ENCODE measurements at places on chromosomes 7 and 10. TPM values are rescaled to one million over a fixed set of nuclear protein-coding genes. Genes with fewer than 3 reads are reported as not detected.

The MMP21 gene
- total RNA-seq: 0.20 TPM

The KLF14 gene
- not detected for total RNA-seq

The GRM3 gene
- total RNA-seq: not detected

The HYAL4 gene
- total RNA-seq: not detected

The PRKG1 gene
- 1.2 TPM for total RNA-seq

The LEP gene
- total RNA-seq: not detected

The TUBB8 gene
- total RNA-seq: not detected

The NEUROD6 gene
- not detected for total RNA-seq

The AGAP5 gene
- 6.6 TPM for total RNA-seq

The UFSP1 gene
- total RNA-seq: 1.8 TPM

The DNAJB9 gene
- 48.4 TPM for total RNA-seq

The SUV39H2 gene
- 3.1 TPM for total RNA-seq

DNA sequence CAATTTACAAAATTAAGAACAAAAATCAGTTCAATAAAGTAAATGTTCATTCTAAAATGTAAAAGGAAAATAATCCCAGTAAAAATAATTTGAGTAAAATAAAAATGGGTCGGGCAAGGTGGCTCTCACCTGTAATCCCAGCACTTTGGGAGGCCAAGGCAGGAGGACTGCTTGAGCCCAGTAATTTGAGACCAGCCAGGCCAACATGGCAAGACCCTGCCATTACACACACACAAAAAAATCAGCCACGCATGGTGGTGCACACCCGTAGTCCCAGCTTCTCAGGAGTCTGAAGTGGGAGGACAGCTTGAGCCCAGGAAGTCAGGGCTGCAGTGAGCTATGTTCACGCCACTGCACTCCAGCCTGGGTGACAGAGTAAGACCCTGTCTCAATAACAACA is 34.4 kb downstream of the CNOT4 start:
- DNase-seq: no peak

GRCh38 chr7:31082447-31082846 is 30.3 kb downstream of the ADCYAP1R1 start:
- DNase-seq: no peak

- no peak for DNase-seq
Observed at GRCh38 chr7:130405003-130405402, 24.7 kb downstream of the CPA1 start.

GRCh38 chr7:68925241-68925640 is 673.0 kb upstream of the AUTS2 start:
- no peak for DNase-seq

GRCh38 chr10:100413173-100413572 is 49.6 kb upstream of the WNT8B start:
- no peak for DNase-seq

DNA sequence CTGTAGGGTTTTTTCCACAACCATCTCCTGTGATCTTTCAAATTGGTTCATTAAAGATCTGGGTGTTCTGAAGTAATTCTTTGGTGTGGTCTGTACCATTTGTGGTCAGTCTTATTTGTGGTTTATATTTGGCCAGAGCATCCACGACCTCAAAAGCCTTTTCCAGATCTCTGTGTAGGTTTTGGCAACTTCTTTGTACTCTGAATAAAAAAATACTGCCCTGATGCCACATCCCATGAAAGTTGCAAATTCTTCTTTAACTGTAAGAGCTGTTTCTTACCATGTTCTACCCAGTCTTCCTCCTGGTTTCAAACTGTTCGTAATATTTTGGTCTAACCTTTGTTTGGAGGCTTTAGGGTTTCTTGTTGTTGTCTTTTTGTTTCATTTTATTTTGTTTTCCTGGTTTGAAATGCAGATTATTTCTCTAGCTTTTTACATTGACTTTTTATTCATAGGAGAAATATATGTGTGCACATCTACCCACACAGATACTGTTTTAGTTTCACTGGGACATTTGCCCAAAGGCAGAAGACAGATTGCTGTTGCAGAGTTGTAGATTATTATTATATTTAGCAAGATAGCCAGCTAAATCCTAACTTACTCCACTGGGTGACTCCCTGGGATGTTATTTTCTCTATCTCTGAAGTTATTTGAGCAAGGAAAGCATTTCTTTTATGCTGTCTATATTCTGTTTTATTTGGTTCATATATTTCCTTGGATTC is 123.2 kb upstream of the SAMD8 start:
- no peak for DNase-seq

- peak; percentile 48 for DNase-seq
Observed at GRCh38 chr7:44257618-44258422, 57.0 kb downstream of the YKT6 start.

DNA sequence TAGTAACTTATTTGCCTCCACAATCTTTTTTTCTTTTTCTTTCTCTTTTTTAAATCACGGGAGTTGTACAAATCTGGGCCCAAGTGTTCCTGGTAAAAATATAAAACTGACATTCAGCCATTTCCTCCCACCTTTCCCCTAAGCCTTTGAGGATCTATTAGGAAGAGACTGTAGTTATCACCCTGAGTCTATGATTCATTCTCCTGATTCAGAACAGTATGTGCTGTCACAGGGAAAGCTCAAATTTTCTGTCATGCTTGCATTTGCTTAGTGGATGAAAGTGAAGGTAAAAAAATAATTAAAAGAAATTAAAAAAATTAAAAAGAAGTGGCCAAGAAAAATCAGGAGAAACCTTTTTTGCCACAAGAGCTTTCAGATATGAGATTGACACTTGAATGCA is 71.7 kb downstream of the KIF20B start:
- no peak for DNase-seq

- DNase-seq: no peak
Observed at GRCh38 chr10:13767676-13768178, 181.0 kb downstream of the PRPF18 start.

DNA sequence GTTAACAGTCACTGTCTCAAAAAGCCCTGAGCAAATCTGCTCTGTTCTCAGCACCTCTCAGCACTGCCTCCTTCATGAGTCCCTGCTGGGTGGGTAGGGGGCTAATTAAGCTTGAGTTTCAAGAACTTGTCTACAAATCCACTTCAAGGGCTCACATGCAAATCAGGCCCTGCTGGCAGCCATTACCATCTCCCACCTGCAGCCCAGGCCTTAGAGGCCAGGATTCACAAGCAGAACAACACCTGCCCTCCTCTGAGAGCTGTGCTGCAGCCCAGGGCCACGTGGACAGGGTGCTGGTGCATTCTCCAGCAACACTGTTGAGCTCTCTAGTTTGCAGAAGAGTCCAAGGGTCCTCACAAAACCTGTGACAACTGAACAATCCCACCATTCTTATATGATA is 119.2 kb downstream of the DPP6 start:
- DNase-seq: no peak

DNA sequence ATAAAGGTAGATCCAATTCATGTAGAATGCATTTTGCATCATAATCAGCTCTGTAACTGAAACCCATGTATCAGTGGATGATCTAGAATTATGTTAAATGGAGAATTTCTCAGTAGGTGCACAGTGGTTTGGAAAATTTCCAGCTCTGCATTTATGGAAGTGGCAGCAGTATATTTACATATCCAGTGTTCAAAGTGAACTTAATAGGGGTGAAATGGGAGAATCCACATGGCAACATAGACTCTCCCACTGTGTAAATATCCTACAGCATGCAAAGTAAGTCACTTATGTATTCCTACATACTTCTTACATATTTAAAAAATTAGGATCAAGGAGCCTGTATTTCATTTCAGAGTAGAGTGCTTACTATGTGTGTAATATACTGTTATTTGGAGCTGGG is 35.3 kb downstream of the CDC14C start:
- DNase-seq: no peak

DNA sequence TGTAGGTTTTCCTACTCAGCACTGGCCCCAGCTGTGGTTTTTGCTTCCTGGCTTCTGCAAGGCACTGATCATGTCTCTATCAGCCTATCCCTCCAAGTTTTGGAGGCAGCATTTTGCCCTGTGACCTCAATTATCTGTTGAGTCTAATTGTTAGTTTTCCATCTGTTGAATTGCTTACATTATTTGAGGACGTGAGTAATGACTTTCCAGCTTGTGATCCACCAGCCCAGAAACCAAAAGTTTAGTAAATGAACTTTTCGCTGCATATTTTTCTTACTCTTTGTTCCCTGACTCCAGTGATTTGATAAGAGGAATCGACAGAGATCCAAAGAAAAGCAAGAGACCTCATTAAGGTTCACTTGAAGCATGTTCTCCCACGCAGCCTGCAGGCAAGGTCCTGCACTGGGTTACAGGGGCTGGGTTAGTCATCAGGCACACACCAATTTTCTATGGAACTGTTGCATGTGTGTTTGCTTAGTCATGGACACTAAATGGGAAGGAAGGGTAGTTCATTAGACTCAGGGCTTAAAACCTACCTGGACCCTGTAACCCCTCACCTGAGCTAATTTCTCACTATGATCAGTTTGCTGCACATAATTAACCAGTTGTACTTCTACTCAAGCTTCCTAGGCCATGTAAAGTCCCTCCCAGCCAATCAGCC is 57.2 kb downstream of the AKR1E2 start:
- DNase-seq: no peak

DNA sequence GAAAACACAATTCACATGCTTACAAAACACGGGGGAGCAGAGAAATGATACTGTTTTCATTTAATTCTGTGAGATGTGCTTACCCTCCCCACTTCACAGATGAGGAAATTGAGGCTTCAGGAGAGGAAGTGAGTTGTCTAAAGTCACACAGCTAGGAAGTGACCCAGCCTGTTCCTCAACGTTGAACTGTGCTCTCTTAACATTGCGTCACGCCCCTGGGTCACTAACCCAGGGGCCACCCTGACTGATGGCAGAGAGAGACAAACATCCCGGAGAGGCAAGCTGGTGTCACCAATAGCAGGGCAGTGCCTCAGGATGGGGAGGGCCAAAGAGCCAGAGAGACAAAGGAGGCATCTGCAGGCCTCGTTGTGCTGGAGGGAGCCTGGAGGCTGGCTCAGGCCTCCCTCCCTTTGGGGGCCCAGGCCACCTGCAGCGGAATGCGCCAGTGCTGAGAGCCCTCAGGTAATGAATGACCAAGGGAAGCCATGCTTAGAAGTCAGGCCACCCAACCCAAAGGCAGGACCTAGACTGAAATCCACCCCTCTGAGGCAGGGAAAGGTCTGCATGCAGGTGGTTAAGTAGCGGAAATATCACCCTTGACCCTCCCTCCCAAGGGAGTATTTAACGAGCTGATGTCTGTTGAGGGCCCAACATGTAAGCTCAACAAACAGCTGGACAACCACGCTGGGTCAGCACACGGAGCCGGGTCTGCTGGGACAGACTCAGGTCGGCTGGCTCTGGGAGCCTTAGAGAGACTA is 81.3 kb downstream of the C10orf105 start:
- peak; percentile 95 for DNase-seq

DNA sequence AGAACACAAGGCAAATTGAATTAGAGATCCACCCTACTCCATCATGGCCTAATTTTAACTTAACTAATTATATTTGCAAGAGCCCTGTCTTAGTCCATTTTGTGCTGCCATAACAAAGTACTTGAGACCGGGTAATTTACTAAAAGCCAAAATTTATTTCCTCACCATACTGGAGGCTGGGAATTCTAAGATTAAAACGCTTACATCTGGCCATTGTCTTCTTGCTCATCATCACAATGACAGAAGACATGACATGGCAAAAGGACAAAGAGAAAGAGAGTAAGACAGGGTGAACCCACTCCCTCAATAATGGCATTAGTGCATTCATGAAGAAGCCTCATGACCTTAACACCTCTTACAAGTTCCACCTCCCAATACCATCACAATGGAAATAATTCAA is 1068.6 kb downstream of the DNAJB9 start:
- no peak for DNase-seq

DNA sequence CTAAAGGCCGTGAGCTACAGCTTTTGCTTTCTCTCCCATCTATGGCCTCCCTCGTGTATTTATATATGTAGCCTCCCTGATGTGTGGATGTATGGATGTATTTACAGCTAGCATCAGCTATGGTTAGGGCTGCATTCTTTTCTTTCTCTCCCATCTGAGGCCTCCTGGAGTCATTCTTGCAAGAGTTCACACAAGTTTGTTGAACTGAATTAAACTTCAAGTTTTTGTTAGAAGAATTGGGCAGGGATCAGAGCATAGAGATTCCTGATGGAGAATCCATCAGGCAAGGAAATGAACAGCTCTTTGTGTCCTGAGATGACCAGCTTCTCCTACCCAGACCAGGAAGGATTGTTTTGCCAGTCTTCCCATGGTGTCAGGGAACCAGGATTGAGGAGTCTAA is 60.3 kb downstream of the AHCYL2 start:
- DNase-seq: no peak

DNA sequence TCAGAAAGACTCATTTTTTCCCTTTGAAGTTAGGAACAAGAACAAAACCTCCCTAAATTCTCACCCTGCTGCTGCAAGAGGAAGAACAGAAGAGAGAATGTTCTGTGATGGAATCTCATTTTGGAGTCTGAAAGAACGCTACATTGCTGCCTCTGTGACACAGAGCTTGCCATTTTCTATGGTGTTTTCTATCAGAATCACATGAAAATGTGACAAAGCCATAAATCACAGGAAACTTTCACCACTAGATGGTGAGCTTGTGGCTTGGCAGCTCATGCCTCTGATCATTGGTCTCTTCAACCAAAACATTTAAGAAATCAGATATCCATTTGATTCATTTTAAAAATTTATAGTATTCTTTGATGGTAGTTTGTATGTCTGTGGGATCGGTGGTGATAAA is 82.9 kb downstream of the CADPS2 start:
- no peak for DNase-seq

GRCh38 chr10:123373591-123373990 is 219.4 kb downstream of the BUB3 start:
- no peak for DNase-seq

GRCh38 chr7:50962962-50963374 is 180.3 kb upstream of the GRB10 start:
- DNase-seq: no peak

GRCh38 chr10:127012769-127013152 is 107.5 kb downstream of the DOCK1 start:
- DNase-seq: peak; percentile 91

- DNase-seq: no peak
Observed at GRCh38 chr10:61628875-61629513, 33.7 kb upstream of the CABCOCO1 start.

GRCh38 chr10:80405626-80406025 is 2.7 kb upstream of the PRXL2A start:
- DNase-seq: no peak

GRCh38 chr7:102045681-102046372 is 228.4 kb downstream of the CUX1 start:
- no peak for DNase-seq

- no peak for DNase-seq
Observed at GRCh38 chr7:111333010-111333409, 229.3 kb downstream of the IMMP2L start.

DNA sequence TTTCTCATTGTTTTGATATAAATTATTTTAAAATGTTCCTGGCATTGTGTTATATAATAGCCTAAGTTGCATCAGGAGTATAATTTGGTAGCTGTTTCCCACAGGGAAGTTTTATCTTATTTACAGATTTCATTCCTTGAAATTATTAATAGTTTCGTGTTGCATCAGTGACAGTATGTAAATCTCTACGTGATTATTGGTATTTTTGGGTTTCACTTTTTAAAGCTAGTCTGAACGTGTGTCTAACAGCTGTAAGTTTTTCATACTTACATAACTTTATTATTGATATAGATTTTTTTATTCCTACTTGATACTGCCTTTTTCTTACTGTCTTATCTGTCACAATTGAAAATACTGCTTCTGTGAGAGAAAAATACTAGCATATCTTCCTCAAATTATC is 167.9 kb downstream of the PHF14 start:
- no peak for DNase-seq

- DNase-seq: no peak
Observed at GRCh38 chr7:73892003-73892999, 31.3 kb downstream of the TMEM270 start.
